Gastrocnemius medialis (tissue), 4 donors: ENCODE measurements at places on chromosomes 3 and 15. TPM values are rescaled to one million over a fixed set of nuclear protein-coding genes. Genes with fewer than 3 reads are reported as not detected.

The TUSC7 gene
- total RNA-seq: not detected

The RPS17 gene
- 1,547 TPM for total RNA-seq

The C3orf52 gene
- 1.1 TPM for total RNA-seq

The ESYT3 gene
- 0.20 TPM for total RNA-seq

The IQCF5 gene
- total RNA-seq: not detected

The DISP2 gene
- 0.05 TPM for total RNA-seq

The HOMER2 gene
- total RNA-seq: 118 TPM

The ATP8B4 gene
- total RNA-seq: 3.0 TPM

The GPR62 gene
- 0.18 TPM for total RNA-seq

The ITIH4 gene
- 3.5 TPM for total RNA-seq

The FHIT gene
- 0.72 TPM for total RNA-seq

The SETMAR gene
- 3.7 TPM for total RNA-seq

The HAPLN3 gene
- 1.7 TPM for total RNA-seq

The CPLX3 gene
- not detected for total RNA-seq

The GOLGA8F gene
- total RNA-seq: not detected

The HHLA2 gene
- total RNA-seq: not detected

The GRAMD1C gene
- not detected for total RNA-seq

The CYP1A2 gene
- not detected for total RNA-seq

The ACTRT3 gene
- total RNA-seq: 5.8 TPM

The PATL2 gene
- not detected for total RNA-seq

The SLC2A2 gene
- total RNA-seq: 0.26 TPM

The AQP9 gene
- 1.1 TPM for total RNA-seq

The ZPLD1 gene
- 0.09 TPM for total RNA-seq

The SHF gene
- 2.2 TPM for total RNA-seq
